Activated T-helper 1 cell treated with anti-CD3 and anti-CD28 coated beads, Interleukin-2, amount 50 U/mL, for 16 hours (primary cell): ENCODE measurements at places on chromosomes 5 and 9.

GRCh38 chr5:172183881-172184280 is 4.1 kb downstream of the STK10 start:
- no peak for DNase-seq

GRCh38 chr5:168443950-168444700 is 42.1 kb upstream of the RARS1 start:
- DNase-seq, result no peak

DNA sequence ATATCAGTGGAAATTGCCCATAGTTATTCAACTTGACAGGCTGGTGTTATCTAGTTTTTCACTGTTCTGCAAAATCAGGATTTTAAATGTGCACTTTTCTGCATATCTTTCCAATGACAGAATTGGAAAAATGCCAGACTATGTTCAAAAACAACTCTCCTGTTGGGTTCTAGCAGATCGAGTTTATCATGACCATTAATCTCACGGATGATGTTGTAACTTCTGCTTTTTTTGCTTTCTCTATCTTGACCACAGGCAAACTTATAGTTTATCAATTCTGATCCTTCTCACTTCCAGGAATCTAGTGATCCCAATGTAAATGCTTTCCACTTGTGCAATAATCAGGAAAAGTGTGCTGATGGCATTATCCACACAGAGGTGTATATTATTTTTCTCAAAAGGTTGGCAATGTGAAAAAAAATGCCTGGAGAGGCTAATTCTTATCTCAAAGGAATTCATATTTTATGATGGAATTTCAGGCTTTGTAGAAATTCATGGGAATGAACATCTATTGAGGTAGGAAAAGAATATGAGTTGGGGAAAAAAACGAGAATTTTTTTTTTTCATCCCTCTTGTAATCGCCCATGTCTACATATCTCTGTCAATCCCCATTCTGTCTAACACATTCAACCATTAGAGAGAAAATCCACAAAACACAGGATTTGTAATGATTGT is 73.6 kb upstream of the DAB2 start:
- DNase-seq, result no peak

- no peak for DNase-seq
These were observed 10.2 kb downstream of the MVB12B start for GRCh38 chr9:126336736-126337325.

DNA sequence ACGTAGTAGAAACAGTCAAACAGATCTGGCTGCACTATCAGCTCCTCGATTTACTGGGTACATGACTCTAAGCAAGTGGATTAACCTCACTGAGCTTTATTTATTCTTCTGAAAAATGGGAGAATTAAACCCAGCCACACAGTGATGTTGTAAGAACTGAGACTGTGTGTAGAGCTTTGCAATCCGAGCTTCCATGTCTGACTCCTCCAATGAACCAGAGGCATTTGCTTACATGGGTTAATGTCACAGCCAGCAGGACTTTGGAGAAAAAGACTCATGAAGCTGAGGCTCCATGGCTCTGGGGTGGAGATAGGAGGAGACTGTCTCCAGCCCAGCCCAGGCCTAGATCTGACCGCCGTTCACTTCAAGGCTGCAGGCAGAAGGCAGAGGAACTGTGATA is 201.3 kb downstream of the CDK5RAP2 start:
- DNase-seq, result no peak

- no peak for DNase-seq
These were observed 198.1 kb downstream of the ENC1 start for GRCh38 chr5:74442466-74442865.

GRCh38 chr9:133603135-133603927 is 5.9 kb downstream of the FAM163B start:
- no peak for DNase-seq

DNA sequence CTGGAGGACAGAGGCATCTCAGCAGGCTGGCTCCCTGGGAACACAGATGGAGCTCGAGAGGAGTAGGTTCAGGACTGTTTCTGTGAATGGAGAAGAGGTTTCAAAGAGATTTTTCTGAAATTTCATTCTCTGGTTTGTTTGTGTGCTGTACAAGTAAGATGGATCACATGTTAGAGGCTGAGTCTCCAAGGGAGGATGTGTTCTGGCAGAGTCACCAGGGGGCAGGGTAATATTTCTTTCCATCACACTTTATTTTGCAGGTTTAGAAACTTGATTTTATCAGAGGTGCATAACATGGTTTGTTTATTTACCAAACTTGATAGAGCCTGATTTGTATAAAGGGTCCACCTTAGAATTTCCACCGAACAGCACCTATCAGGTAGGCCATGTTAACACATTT is 69.2 kb upstream of the ARL15 start:
- DNase-seq, result no peak

DNA sequence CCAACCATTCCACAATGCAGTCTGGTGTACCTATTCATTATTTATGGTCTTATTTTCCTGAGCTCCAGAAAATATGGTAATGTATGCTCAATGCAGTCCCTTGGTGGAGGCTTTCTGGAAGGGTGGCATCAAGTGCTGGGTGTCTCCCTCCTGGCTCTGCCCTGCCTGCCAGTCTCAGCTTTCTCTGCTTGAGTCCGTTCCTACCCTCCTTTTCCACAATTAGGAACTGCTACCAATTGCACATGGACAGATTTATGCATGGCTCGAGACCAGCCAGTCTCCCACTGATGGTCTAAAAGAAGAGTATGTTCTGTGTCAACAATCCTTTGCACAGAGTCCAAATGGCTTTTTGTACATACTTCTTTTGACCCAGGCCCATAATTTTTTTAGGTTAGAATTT is 189.8 kb downstream of the TLE1 start:
- DNase-seq, result no peak
